ENCODE measurements at places on chromosomes 2 and 18. TPM values are rescaled to one million over a fixed set of nuclear protein-coding genes. Genes with fewer than 3 reads are reported as not detected.

The DSG1 gene
- total RNA-seq = not detected

The TPO gene
- total RNA-seq = 7.2 TPM

- H3K27ac ChIP-seq = no peak overlapping the region
- H3K4me3 ChIP-seq = no peak overlapping the region
- H3K27me3 ChIP-seq = no peaks in the 10 kb centered on the region
- H3K36me3 ChIP-seq = no peaks in the 10 kb centered on the region
- no peak for DNase-seq
These were observed 9.2 kb downstream of the ONECUT2 start for GRCh38 chr18:57444301-57444759.

DNA sequence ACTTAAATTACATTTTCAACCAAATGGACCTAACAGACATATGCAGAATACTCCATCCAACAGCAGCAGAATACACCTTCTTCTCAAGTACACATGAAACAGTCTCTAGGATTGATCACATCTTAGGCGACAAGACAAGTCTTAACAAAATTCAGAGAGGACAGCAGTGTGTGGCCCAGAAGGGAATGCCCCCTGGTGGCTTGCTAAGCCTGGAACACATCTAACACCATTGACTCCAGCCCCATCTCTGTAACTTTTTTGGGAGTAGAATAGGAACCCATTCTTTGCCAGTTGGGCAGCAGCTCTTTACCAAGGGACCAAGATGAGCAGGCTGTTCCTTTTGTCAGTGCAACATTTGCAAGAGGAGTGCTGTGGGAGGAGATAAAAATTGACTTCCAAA lies 249.9 kb downstream of the PLCL1 start:
- H3K4me1 ChIP-seq = no peaks in the 10 kb centered on the region
- no peaks in the 10 kb centered on the region for H3K27me3 ChIP-seq

Measured in tibial nerve (tissue), 4 donors.